ENCODE measurements at places on chromosomes 1 and 21.
A peak's percentile ranks its signal among the peaks of the same experiment; 100 is the strongest.

DNA sequence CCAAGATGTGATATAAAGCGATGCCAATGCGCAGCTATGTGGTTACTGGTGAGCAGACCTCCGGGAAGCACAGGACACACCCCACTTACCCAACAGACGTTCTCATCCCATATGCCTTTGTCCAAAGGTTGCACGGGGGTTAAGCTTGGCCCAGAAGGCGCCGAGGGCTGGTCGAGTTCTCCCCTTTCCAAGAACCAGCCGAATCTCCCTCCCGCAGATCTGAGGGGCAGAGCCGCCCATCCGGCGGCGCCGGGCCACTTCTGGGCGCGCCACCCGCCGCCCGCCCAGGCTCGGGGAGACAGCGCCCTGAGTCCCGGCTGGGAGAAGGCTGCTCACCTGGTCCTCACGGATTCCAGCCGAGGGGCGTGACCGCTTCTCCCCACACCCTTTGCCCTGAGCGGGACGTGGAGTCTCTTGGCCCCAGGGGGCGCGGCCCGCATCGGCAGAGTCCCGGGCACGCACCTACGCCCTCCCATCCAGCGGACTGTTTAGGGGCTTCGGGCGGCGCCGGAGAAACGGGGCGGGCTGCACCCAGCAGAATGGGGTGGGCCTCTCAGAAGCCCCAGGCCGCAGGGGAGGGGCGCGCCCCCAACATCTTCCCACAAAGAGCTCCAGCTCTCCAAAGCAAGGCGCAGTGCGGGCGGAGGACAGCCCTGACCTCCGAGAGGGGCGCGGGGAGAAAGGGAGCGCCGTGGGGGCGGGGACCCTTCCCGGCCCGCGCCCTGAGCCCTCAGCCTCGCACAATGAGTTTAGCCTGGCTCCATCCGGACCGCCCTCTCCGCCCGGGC lies 615 bp downstream of the GPR161 start:
- peak; percentile 67 for ATAC-seq

DNA sequence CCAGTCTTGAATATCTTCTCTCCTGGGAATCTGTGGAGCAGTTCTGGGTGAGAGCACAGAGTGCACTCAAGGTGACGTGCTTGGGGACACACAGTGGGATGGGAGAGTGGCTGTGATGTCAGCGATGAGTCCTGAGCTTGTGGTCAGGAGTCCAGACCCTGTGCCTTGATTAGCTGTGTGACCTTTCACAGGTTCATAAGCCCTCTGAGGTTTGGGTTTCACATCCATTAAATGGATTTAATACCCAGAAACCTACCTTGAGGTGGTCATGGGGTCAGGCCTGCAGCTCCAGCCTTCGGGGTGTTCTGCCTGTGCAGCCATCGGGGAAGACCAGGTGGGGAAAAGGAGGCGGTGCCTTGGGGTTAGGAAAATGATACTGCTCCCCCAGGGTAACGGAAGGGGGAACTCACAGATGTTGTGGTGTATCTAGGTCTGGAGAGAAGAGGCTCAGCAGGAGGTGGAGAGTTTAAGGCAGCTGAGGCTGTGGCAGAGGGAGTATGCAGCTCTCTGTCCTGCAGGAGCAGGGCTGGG lies 38.5 kb upstream of the ETV3 start:
- ATAC-seq = no peak

DNA sequence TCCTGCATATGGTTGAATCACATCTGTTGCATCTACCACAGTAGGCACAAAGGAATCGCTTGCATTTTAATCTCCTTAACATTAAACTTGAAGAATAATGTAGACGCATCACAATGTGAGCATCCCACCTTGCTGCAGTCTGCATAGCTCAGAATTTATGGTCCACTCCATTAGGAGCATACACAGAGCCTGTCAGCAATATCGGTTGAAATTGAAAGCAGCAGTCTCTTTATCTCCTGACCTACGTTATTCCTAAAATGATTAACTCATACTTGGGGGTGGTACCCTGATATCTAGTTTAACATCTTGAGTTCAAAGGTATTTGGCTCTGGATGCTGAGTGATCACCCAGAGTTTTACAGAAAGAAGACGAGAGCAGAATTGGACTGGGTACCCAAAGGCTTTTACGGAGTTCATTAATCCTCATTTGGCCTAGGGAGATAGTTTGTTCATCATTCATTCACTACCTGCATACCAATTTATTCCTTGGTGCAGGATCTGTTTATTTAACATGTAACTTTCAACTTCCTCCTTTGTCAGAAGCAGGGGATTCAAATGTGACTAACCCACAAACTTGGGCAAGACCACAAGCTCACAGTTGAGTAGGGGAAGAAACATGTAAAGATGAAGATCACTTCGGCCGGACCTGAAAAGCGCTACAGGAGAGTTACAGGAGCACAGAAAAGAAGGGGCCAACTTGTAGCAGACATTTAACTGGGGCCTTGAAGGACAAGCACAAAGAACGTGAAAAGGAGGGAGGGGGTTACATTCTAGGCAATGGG lies 187.9 kb downstream of the DAB1 start:
- no peak for ATAC-seq

DNA sequence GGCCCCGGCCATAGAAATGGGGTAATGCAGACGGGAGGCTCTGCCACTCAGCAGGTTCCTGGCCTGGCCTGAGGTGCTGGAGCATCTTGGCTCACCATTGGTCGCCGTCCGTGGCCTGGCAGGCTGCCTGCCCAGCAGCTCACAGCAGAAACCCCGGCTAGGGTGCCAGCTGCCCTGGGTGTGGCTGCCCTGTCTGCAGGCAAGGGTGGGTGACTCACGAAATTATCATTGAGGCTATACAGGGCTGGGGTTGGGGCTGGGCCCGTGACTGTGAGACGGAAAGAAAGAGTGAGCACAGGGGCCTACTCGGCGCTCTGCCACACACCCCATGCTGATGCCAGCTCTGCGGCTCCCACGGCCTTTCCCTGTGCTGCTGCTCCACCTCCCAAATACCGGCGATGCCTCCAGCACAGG lies 8.0 kb upstream of the PKP1 start:
- peak; percentile 86 for ATAC-seq

GRCh38 chr1:152348447-152348846 lies 11.4 kb downstream of the FLG2 start:
- peak; percentile 44 for ATAC-seq

DNA sequence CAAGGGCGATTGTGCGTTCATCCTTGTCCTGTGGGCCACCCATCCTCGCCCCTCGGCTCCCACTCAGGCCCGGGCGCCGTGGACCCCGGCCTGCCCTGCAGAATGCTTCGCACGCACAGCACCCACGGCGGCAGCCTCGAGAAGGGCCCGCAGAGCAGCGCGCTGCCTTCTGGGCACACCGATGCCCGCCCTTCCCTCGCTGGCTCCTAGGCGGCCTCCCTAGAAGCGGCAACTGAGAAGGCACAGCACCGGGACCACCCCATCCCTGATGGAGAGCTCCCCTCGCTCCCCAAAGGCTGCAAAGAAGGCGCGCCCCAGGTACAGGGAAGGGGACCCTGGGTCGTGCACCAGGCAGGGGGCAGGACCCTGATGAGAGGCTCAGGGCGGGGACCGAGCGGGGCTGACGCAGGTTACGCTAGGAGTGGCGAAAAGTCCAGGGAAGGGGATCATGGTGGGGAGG lies 971 bp downstream of the CAPZB start:
- peak; percentile 20 for ATAC-seq

- 0 out of 3 replicates have a peak, but pooled peaks have one; percentile 19 for ATAC-seq
These were observed 30.7 kb upstream of the STMN1 start for GRCh38 chr1:25936947-25937346.

- no peak for ATAC-seq
These were observed 81.5 kb downstream of the NDUFS5 start for GRCh38 chr1:39107341-39108290.

- peak; percentile 52 for ATAC-seq
These were observed 80.1 kb downstream of the SH3BGR start for GRCh38 chr21:39531840-39532239.

- ATAC-seq = peak; percentile 90
These were observed 34.5 kb downstream of the OR10R2 start for GRCh38 chr1:158506369-158506987.

DNA sequence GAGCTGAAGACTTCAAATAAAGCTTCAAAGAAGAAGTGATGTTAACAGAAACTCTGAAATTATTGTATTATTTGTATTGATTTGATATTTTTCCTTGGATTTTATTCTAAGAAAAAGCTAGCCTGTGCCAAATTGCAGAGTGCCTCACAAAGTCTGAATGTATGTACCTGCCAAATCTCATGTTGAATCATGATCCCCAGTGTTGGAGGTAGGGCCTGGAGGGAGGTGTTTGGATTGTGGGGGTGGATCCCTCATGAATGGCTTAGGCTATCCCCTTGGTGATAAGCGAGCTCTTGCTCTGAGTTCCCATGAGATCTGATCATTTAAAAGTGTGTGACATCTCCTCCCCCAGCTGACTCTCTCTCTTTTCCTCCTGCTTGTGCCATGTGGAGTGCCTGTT lies 43.6 kb downstream of the ACKR1 start:
- no peak for ATAC-seq

- peak; percentile 98 for ATAC-seq
These were observed 1.8 kb downstream of the SPRR1B start for GRCh38 chr1:153032677-153033308.

GRCh38 chr1:41418857-41419583 lies 57.8 kb downstream of the FOXO6 start:
- ATAC-seq = peak; percentile 92

DNA sequence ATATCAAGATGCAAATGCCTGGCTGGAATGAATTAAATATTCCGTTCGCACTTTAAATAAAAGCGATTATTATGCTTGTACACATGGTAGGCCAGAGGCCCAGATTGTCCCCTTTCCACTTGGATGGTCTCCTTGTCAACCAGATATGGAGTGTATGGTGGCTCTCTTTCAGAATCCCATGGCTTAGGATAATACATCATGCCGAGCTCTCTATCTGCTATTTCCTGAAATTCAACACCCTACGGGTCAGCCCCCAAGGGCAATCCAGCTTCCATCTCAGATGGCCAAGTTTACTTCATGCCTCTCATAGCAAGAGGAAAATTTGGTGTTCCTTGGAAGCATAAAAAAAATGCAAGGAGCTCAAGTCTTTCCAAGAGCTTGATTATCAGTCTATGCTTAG lies 25.4 kb upstream of the FMO1 start:
- ATAC-seq = no peak

DNA sequence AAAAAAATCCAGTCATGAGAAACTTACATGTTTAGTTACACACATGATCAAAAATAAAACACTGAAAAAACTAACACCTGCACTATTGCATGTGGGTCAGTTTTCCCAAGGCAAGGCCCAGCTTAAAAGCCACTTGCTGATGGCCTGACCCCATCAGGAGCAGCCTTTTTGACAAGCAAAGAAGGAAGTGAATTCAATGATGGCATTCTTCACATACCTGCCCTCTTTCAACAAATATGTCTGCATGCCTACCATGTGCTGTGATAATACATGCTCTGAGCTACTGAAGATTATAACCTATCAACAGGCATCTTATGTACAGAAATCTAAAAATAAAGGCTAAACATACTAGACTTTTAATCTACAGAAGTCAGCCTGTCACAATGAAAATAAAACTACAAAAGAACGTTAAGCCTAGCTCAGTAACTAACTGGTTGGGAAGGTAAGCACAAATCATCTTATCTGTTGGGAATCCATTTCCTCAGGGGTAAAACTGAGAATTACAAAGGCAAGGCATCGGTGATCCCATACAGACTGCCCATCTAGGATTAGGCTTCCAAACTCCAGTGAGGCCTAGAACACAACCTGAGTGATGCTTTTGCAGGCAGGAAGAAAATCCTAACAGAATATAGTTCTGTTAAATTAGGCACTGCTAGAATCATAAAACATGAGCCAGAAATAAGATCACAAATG lies 14.5 kb downstream of the SORT1 start:
- ATAC-seq = peak; percentile 60

GRCh38 chr1:44949286-44949685 lies 37.1 kb downstream of the EIF2B3 start:
- ATAC-seq = no peak

GRCh38 chr1:182889997-182890396 lies 50.9 kb downstream of the DHX9 start:
- ATAC-seq = peak; percentile 21

GRCh38 chr1:207284209-207284897 lies 37.1 kb upstream of the CD55 start:
- no peak for ATAC-seq

DNA sequence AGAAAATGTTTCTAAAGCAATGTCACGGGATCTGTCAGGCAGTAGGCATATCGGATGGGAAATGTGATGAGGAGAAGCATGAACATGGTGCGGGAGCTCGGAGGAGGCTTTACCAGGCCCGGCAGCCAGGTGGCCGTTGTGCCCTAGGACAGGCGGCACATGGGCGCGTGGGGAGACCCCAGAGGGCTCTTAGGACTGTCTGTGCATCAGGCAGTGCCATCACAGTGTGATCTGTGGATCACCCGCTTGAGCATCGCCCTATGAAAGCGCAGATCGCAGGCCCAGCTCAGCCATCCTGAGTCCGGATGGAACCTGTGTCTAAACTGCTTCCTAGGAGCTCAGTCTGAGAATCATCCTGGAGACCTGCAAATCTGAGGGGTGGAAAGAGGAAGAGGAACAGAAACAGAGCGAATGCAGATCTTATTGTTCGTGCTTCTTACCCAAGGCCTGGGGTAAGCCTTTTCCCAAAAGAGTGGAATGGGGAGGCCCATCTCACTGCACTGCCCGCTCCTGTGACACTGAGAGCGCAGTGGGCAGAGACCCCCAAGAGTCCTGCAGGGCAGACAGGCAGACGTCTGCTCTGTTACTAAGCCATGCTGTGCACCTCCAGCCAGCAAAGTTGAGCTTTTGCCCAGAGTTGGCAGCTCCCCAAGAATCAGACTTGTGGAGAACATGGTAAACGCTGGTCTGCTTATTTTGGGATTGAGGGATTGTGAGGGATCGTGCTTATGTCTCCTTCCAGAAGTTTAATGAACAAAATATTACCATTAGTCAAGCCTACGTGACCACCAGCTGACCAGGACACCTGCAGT lies 251.0 kb downstream of the RHOU start:
- ATAC-seq = peak; percentile 27
